Psoas muscle (tissue), 8 donors: ENCODE measurements at places on chromosomes 7 and 10. TPM values are rescaled to one million over a fixed set of nuclear protein-coding genes. Genes with fewer than 3 reads are reported as not detected.
A peak's percentile ranks its signal among the peaks of the same experiment; 100 is the strongest.

The PPP1R17 gene
- not detected for total RNA-seq

The DNAAF5 gene
- 21.0 TPM for total RNA-seq

The SFR1 gene
- 3.8 TPM for total RNA-seq

The TMEM270 gene
- not detected for total RNA-seq

The WEE2 gene
- not detected for total RNA-seq

The VOPP1 gene
- total RNA-seq, result 31.9 TPM

The CLCN1 gene
- 9.8 TPM for total RNA-seq

The SVIL gene
- 792 TPM for total RNA-seq

GRCh38 chr10:65779985-65780384 lies 1145.9 kb upstream of the LRRTM3 start:
- H3K4me3 ChIP-seq, result no peak overlapping the region
- no peaks in the 10 kb centered on the region for H3K4me1 ChIP-seq
- no peaks in the 10 kb centered on the region for H3K36me3 ChIP-seq
- H3K27me3 ChIP-seq, result peaks cover 2% of the 10 kb centered on the region

GRCh38 chr7:47347346-47347745 lies 234.6 kb downstream of the TNS3 start:
- H3K27me3 ChIP-seq, result no peaks in the 10 kb centered on the region
- no peaks in the 10 kb centered on the region for H3K4me1 ChIP-seq
- no peak for DNase-seq

GRCh38 chr7:112510001-112510742 lies 29.4 kb downstream of the LSMEM1 start:
- H3K4me3 ChIP-seq, result no peak overlapping the region
- H3K27me3 ChIP-seq, result no peaks in the 10 kb centered on the region
- no peaks in the 10 kb centered on the region for H3K36me3 ChIP-seq

GRCh38 chr7:150402671-150403321 lies 23.7 kb downstream of the ZNF775 start:
- H3K4me3 ChIP-seq, result no peak overlapping the region
- no peak for DNase-seq
- no peaks in the 10 kb centered on the region for H3K36me3 ChIP-seq
- H3K4me1 ChIP-seq, result peaks cover 4% of the 10 kb centered on the region
- no peaks in the 10 kb centered on the region for H3K27me3 ChIP-seq

- no peak overlapping the region for H3K4me3 ChIP-seq
- H3K27ac ChIP-seq, result no peak overlapping the region
- DNase-seq, result no peak
Measured at GRCh38 chr7:115352375-115352774, 430.5 kb downstream of the MDFIC start.

GRCh38 chr10:32293581-32293980 lies 53.4 kb downstream of the EPC1 start:
- no peaks in the 10 kb centered on the region for H3K36me3 ChIP-seq
- no peaks in the 10 kb centered on the region for H3K27me3 ChIP-seq
- no peak overlapping the region for H3K27ac ChIP-seq
- H3K4me3 ChIP-seq, result no peak overlapping the region

GRCh38 chr10:74081941-74082718 lies 68.5 kb downstream of the AP3M1 start:
- DNase-seq, result no peak
- no peak overlapping the region for H3K4me3 ChIP-seq
- H3K4me1 ChIP-seq, result peaks cover 32% of the 10 kb centered on the region
- no peaks in the 10 kb centered on the region for H3K36me3 ChIP-seq
- H3K27me3 ChIP-seq, result no peaks in the 10 kb centered on the region
- no peak overlapping the region for H3K27ac ChIP-seq

DNA sequence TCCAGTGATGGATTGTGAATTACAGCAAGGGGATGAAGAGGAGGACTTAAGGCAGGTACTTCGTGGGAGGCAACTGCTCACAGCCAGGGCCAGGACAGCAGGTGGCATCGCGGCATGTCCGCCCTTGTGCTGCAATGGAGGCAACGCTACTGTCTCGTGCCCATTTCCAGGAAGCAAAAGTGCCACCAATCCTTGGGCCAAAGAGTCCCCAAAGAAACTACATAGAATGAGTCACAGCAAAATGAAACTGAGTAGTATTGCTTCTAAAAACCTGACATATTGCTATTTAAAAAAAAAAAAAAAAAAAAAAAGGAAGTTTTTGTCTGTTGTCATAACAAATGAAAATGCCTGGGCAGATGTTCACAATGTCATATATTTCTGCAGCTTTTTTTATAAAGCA lies 46.6 kb downstream of the RSU1 start:
- H3K4me1 ChIP-seq, result no peaks in the 10 kb centered on the region
- H3K36me3 ChIP-seq, result no peaks in the 10 kb centered on the region
- H3K4me3 ChIP-seq, result no peak overlapping the region

DNA sequence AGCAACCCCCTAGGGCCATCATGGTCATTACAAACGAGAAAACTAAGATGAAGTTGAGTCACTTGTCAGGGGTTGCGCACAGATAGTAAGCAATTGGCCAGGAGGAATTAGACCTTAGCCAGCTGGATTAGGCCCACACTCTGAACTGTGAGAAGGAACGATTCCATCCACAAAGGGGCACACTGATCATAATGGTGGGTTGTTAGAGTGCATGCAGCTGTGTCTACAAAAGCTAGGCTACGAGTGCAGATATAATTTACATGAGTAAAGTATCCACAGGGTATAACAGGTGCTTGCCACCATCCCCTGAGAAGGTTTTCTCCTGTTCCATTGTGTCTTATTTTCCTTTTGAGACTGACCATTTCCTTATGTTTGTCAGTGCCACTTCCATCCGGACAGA lies 16.6 kb upstream of the FAM170B start:
- no peak for DNase-seq
- H3K36me3 ChIP-seq, result no peaks in the 10 kb centered on the region
- H3K4me3 ChIP-seq, result no peak overlapping the region
- H3K4me1 ChIP-seq, result no peaks in the 10 kb centered on the region

DNA sequence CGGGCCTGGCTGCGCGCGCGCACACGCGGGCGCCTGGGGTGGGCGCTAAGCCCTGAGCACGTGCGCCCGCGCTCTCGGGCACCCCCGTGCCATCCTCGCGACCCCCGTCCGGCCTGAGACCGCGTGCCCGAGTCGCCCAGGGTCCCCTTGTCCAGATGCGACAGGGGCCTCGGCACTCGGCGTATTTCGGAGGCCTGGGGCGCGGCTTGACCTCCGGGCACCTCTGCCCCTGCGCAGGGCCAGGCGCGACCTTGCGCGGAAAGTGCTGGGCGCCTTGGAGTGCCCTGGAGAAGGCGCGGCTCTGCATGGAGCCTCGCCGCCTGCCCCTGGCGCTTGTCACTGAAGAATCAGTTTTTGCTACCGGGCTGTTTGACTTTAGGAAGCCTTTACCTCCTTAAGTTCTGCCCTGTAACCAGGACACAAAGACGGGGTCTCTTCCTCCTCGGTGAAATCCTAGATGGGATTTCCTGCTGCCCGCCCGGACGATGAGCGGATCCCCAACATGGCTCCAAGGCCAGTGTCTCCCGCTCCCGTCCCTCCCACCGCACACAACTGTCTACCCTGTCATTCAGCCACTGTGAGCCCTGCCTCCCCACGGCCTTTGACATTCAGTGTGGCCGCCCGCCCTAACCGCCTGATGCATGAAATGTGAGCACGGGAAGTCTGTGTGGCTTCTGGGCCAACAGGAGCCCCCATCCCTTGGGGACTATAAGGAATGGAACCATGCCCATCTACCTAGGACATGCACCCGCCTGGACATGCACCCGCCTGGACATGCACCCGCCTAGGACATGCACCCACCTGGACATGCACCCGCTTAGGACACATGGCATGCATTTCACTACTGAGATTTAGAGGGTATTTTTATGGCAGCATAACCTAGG lies 1.1 kb upstream of the STK32C start:
- no peaks in the 10 kb centered on the region for H3K36me3 ChIP-seq
- DNase-seq, result no peak
- H3K4me1 ChIP-seq, result peaks cover 11% of the 10 kb centered on the region
- H3K27ac ChIP-seq, result peak overlapping the region; percentile 68

GRCh38 chr10:69891057-69891617 lies 89.4 kb downstream of the COL13A1 start:
- H3K27ac ChIP-seq, result no peak overlapping the region
- H3K36me3 ChIP-seq, result peaks cover 7% of the 10 kb centered on the region
- no peak overlapping the region for H3K4me3 ChIP-seq
- H3K27me3 ChIP-seq, result no peaks in the 10 kb centered on the region
- no peak for DNase-seq

- H3K27me3 ChIP-seq, result no peaks in the 10 kb centered on the region
- H3K4me1 ChIP-seq, result no peaks in the 10 kb centered on the region
- H3K36me3 ChIP-seq, result no peaks in the 10 kb centered on the region
- no peak overlapping the region for H3K4me3 ChIP-seq
- no peak for DNase-seq
Measured at GRCh38 chr10:20085115-20085514, 268.9 kb downstream of the PLXDC2 start.

GRCh38 chr10:96758423-96758822 lies 38.1 kb upstream of the PIK3AP1 start:
- no peak for DNase-seq
- no peak overlapping the region for H3K27ac ChIP-seq
- H3K4me1 ChIP-seq, result no peaks in the 10 kb centered on the region
- H3K36me3 ChIP-seq, result no peaks in the 10 kb centered on the region
- H3K27me3 ChIP-seq, result no peaks in the 10 kb centered on the region

DNA sequence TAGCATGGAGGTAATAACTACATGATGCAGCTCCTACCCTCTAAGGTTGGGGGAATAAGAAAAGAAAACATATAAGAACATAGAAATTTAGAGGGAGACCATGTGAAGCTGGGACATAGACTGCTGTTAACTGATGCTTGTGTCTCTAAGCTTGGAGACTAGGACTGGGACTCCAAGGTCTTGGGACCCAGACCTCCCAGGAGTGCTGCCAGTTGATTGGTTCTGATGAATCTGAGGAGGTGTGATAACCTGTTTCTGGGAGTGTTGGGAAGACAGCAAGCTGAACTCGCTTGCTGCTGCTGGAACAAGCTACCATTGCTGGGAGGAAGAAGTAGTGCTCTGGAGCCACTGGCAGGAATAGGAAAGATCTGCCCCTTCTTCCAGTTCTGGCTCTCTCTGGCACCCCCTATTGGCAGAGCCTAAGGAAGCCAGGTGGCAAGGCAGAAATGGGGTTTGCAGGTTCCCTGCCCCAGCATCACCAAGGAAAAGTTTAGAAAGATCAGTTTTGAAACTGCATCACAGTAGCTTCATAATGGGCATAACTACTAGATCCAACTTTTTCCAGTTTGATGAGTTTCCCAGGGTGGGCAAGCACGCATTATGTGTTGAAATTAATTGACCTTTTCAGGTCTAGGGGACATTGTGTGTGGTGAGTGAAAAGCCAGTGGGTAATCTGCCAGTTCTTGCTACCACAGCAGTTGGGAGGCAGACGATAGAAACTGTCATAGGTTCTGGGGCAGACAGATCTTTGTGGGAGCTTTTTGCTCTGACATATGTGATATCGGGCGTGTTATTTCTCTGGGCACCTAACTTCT lies 140.7 kb downstream of the SND1 start:
- H3K4me3 ChIP-seq, result no peak overlapping the region
- DNase-seq, result no peak
- no peak overlapping the region for H3K27ac ChIP-seq
- H3K36me3 ChIP-seq, result no peaks in the 10 kb centered on the region
- H3K27me3 ChIP-seq, result no peaks in the 10 kb centered on the region

DNA sequence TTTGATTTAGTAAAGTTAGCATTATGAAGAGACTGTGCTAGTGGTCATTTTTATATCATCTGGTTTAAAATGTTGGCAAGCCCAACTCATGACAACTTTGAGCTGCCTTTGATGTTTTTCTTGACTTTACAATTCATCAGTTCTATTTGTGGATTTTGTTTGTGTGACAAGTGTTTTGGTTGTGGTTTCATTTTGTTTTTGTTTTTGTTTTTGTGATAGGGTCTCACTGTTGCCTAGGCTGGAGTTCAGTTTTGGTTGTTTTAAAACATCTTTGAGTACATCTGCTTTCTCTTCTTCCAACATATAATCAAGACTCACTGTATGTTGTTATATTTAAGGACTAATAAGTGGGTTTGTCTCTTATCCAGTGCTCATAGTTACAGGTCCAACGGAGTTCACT lies 17.6 kb upstream of the SFR1 start:
- H3K27me3 ChIP-seq, result no peaks in the 10 kb centered on the region
- no peaks in the 10 kb centered on the region for H3K4me1 ChIP-seq
- no peak for DNase-seq
- no peaks in the 10 kb centered on the region for H3K36me3 ChIP-seq

DNA sequence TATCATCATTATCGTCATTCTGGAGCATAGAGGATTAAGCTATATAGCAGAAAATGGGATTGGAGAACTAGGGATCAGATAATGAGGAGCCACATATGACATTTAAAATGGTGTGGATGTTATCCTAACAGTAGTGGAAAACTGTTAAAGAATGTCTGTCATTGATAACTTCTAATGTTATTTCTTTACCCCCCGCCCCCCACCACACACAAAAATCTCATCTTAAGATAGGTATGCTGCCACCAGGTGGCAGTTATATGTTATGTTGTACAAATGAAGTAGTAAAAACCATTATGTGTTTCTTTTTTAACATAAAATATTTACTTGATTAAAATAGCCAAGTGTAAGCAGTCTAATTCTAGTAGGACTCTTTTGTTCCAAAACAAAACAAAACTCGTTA lies 13.0 kb downstream of the AKAP9 start:
- no peaks in the 10 kb centered on the region for H3K36me3 ChIP-seq
- no peaks in the 10 kb centered on the region for H3K27me3 ChIP-seq
- DNase-seq, result no peak
- H3K4me3 ChIP-seq, result no peak overlapping the region
- peaks cover 23% of the 10 kb centered on the region for H3K4me1 ChIP-seq

- H3K27me3 ChIP-seq, result no peaks in the 10 kb centered on the region
- no peak overlapping the region for H3K27ac ChIP-seq
- no peak for DNase-seq
- H3K36me3 ChIP-seq, result no peaks in the 10 kb centered on the region
Measured at GRCh38 chr7:112149734-112150133, 56.5 kb downstream of the DOCK4 start.

DNA sequence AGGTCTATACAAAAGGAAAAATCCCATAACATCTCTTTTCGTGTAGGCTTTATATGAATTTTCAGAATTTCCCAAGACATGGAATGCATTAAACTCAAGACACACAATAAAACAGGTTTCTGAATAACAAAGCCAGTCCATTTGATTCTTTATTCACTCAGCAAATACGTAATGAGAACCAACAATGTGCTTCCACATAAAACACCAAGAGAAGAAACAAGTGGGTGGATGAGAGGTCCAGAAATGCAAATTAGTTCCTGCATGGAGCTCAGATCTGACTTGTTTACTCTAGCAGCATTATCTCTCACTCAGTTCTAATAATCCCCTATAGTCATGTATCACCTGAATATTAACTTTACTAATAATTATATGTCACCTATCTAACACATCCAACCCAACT lies 249.5 kb downstream of the LRRTM3 start:
- H3K27ac ChIP-seq, result no peak overlapping the region
- H3K4me1 ChIP-seq, result no peaks in the 10 kb centered on the region
- no peaks in the 10 kb centered on the region for H3K27me3 ChIP-seq
- no peaks in the 10 kb centered on the region for H3K36me3 ChIP-seq

GRCh38 chr7:92177362-92177761 lies 1.6 kb downstream of the LRRD1 start:
- no peaks in the 10 kb centered on the region for H3K36me3 ChIP-seq
- H3K27me3 ChIP-seq, result no peaks in the 10 kb centered on the region
- no peak overlapping the region for H3K27ac ChIP-seq
- no peak overlapping the region for H3K4me3 ChIP-seq
